ENCODE measurements at places on chromosomes 7 and 10.

DNA sequence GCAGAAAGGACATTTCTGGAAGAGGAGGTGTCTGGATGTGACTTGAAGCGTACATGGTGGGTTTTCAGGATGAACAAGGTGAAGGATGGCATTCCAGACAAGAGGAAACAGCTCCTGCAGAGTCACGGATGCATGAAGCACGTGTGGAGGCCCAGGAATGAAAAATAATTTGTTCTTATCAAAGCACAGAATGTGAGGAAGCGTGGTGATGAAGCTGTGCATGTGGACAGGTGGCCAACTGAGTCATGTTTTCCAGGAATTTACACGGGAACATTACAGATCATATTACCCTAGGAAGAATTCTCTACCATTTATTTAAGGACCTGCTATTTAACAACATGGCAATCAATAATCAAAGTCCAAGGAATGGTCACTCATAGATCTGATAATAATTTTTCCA is 413.2 kb upstream of the KLF6 start:
- no peak for DNase-seq

DNA sequence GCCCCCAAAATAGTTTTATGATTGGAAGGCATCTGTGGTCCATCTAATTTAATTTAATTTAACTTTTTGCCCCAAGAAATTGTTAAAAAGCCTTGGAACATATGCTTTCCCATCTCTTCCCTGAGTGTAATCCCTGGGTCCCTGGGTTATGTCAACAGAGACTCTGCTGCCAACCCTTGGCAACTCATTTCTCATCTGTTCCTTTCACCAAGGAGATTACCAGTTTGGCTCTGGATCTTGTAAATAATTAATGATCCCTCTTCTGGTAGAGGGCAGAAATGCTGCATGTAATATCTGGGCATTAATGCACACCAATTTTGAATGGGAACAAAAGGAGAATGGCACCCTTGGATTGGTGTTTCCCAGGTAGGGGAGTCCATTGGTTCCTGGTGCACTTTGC is 514.2 kb downstream of the CCSER2 start:
- no peak for DNase-seq

GRCh38 chr7:55516409-55516808 is 55.9 kb downstream of the VOPP1 start:
- DNase-seq = no peak

- no peak for DNase-seq
Observed at GRCh38 chr10:120575411-120575810, 118.4 kb downstream of the PLPP4 start.

DNA sequence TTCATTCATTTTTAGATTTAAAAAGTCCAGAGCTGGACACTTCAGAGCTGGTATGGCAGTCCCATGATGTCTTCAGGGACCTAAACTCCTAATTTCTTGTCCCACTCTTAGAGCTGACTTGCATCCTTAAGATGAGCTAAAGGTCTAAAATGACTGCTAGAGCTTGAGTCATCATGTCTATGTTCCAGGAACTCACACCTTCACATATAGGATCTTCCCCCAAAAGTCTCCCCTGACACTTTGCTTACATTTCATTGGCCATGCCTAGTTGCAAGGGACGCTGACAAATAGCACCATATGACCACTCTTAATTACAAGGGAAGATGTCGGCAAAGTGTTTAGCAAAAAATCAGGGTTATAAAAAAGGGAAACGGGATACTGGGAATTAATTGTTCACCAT is 10.4 kb upstream of the AOAH start:
- DNase-seq = no peak

DNA sequence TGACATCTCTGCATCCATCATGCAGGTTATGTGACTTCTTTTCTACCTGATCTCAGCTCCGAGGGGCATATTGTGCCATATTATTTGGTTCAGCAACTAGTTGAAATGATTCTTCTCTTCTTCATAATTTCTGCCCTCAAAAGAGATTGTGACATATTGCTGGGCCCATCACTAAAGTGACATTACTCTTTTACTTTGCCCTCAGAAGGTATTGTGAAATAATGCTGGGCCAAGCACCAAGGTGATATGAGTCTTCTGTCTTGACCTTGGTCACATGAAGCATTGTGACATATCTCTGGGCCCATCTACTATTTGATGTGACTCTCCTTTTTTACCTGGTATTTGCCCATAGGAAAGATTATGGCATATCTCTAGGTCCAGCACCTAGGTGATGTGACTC is 33.9 kb upstream of the ZNF107 start:
- no peak for DNase-seq

DNA sequence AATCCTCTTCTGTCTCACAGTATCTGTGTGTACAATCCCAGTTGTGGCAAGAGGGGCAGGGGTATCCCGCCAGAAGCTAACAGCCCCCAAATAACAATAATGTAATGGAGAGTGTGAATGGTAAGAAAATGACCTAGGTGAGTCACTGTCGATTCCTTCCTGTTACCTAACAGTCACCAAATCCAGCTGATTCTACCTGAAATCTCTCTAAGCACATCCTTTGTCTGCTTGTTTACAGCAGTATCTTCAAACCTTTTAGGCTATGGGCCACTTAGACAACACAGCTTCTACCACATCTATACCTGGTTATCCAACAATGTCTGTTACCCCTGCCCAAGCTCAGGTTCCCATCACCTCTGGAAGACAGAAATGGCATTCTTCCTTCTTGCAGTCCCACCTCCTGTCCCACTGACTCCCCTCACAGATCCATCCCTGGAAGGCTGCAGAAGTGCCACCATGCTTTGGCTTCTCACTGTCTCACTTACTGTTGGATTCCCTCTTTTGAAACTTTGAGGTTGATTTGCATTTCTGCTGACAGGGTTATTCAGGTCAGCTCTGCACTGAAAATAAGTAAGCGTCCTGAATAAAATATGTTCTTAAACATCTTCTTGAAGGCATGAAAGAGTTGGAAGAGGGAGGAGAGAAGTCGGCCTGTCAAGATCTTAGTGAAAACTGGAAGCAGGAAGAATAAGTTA is 13.1 kb downstream of the PIP4K2A start:
- DNase-seq = no peak

Measured in NCI-H2171 (cell line).